ENCODE measurements at places on chromosomes 7 and 10.

GRCh38 chr10:68099736-68100135 lies 9.6 kb upstream of the MYPN start:
- no peak for DNase-seq

DNA sequence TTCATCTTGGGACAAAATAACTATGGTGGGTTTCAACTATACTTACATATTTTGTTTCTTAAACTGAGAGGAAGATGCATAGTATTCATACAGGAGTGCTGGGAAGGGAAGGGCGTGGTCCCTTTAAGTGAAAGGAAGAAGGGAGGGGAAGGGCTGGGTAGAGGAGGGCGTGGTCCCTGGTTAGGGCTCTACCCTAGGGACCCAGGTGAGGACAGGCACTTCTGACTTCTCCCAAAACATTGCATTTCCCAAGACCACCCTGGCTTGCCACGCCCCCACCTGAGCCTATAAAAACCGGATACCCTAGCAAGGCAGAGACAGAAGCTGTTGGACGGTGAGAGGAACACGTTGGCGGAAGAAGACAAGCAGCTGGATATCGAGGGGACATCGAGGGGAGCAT lies 157.6 kb upstream of the PLXNA4 start:
- DNase-seq: no peak

DNA sequence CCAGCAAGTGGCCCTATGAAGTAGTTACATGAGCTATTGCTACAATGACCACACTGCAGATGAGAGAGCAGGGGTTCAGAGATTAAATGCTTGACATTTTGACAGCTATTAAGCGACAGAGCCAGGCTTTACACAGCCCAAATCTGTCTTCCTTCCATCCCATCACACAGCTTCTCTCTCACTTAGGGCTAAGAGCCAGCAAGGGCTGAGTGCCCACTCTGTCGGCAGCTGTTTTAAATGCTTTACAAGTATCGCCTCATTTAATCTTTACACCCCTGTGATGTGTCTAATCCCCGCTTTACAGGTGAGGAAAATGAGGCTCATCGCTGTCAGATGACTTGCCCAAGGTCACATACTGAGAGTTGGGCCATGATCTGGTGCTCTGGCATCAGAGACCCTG lies 15.2 kb upstream of the OPALIN start:
- no peak for DNase-seq

GRCh38 chr10:79404231-79404609 lies 41.2 kb downstream of the ZCCHC24 start:
- no peak for DNase-seq

DNA sequence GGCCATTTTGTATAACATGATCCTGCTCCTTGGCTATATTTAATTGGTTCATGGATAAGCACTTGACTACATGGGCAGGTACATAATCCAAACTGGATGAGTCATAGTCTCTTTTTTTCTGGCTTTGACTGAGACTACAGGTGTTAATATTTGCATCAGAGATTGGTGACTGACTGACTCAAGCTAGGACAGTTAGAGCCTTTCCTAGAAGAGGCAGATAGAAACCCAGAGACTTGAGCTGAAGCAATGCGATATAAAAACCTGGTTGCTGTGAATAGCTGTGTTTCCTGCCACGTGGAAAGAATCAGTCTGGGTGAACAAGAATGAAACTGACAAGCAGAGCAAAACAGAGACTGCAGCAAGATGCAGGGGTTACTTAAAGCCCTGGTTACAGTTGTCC lies 81.0 kb downstream of the SAMD9 start:
- DNase-seq: no peak

GRCh38 chr10:14749070-14749809 lies 25.5 kb downstream of the FAM107B start:
- DNase-seq: no peak

GRCh38 chr7:86933295-86933845 lies 126.1 kb downstream of the ELAPOR2 start:
- DNase-seq: no peak

- DNase-seq: no peak
These were observed 106.9 kb upstream of the CSTF2T start for GRCh38 chr10:51806079-51806835.

GRCh38 chr10:113005380-113005779 lies 55.3 kb downstream of the TCF7L2 start:
- no peak for DNase-seq

GRCh38 chr10:47152861-47153349 lies 147.1 kb upstream of the GDF10 start:
- no peak for DNase-seq

DNA sequence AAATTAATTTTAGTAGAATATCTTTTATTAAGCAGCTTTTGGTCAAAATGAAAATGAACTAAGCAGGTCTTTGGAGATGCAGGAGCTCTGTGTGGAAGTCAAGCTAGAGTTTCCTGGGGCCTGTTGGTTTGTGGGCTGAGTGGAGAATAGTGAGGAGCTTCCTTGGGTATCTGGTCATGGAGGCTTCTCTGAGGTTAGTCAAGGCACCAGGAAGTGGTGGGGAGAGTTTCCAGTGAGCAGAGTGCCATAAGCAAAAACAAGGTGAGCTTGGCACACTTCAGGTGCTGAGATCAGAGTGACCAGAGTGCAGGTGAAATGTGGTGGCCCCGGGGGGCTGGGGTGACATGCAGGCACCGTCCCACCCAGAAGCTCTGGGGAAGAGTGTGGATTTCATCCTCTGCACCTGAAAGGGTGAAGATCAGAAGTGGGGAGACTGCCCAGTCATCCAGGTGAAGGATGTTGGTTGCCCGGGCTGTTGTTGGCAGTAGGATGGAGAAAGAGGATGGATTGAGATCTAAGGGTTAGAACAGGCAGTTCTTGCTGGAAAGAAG lies 77.4 kb downstream of the WDR37 start:
- DNase-seq: no peak

- DNase-seq: peak; percentile 48
These were observed at the start of gene CDK14 for GRCh38 chr7:90595801-90596670. TSS of gene CDK14 (plus strand) at chr7:90596321. CDS start at chr7:90596628, 307 bp downstream.

DNA sequence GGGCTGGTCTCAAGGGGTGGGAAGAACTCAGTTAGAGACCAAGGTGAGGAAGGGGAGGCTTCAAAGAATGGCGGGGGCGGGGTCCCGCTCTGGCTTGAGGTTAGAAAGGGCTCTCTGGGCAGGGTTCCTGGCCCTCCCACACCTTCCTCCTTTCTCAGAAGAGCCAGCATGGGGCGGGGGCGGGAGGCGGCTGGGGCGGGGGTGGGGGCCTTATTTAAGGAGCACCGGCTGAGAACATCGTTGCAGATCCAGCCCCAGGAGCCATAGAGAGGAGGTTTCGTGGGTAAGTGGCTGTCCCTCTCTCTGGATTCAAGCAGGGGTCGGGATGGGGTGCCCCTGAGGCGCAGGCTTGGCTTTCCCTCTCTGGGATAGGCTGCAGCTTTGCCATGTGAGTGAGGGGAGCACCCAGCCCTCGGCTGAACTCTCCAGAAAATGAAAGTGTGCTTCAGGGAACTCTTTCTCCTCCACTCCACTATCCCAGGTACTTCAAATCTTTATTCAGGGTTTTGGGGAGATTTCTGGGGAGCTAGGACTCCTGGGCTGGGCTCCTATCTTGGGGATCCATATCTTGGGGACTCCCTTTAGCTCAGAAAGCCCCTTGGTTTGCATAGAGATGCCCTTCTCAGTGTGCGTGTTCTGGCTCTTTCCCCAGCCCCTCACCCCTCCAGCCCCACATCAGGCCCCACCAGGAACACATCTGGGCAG lies 3.3 kb upstream of the CUEDC2 start:
- DNase-seq: no peak

- no peak for DNase-seq
These were observed 175.4 kb upstream of the AHR start for GRCh38 chr7:17123020-17123419.

DNA sequence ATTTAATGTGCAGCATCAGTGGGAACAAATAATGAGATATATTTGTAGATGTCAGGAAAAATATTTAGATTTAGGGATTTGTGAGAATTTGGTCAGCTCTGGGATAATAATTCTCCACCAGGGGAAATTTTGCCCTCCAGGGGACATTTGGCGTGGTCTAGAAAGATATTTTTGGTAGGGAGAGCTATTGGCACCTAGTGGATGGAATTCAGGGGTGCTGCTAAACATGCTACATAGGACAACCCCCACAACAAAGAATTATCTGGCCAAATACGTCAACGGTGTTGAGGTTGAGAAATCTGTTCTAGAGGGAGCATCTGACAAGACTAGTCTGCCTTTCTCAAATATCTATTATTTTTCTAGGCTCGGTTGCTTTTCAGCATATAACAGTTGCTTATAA lies 2.1 kb downstream of the ADK start:
- peak; percentile 35 for DNase-seq

- no peak for DNase-seq
These were observed 26.1 kb downstream of the FAM53B start for GRCh38 chr10:124717911-124718741.

DNA sequence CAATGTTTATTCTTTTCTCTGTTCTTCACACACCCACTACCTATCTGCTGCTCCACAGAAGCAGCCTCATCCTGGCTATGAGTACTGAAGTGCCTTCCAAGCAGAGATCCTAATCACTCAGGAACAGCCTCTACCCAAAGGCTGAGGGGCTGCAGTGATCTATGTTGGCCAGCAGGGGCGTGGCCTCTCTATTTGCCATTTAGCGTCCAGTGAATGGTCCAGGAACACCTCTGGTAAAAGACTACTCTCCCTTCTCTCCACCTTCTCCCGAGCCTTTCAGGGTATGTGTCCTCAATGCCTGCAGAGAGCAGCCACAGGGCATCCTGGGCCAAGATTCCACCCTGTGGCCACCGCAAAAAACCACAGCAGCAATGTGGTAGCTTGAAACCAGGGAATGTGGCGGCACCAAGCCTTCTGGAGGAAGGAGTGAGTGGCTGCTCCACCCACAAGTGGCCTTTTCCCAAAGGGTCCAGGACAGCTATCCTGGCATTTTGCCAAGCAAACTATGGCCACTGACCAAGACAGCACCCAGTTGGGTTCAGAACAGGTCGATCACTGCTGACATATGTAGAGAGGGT lies 70.9 kb downstream of the SYPL1 start:
- DNase-seq: peak; percentile 52

- DNase-seq: no peak
These were observed 1.2 kb upstream of the TFR2 start for GRCh38 chr7:100642534-100642907.

GRCh38 chr10:118504467-118505205 lies 90.8 kb downstream of the PRLHR start:
- DNase-seq: peak; percentile 41

DNA sequence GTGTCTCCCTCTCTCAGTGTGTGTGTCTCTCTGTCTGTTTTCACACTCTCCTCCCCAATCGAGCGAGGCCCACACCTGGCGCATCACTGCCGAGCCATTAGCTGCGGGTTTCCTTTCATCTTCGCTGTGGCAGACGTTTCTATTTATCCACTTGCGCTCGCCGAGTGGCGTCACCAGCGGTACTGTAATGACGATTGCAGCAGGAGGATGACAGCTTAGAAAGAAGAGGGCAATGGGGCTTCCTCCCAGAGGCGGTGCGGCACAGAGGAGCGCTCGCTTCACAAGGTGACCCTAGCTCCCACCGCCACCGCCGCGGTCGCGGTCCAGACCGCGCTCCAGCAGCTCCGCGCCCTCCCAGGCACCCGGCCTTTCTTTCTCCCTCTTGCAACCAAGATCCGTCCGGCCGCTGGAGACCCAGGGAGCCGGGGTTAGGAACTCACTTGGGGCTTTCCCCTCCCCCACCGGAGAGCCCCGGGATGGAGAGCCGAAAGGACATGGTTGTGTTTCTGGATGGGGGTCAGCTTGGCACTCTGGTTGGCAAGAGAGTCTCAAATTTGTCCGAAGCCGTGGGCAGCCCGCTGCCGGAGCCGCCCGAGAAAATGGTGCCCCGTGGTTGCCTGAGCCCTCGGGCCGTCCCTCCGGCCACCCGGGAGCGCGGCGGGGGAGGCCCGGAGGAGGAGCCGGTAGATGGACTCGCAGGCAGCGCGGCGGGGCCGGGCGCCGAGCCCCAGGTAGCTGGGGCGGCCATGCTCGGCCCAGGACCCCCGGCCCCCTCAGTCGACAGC lies at the start of gene EVX1:
EVX1 (plus strand) TSS at position 248 of the 785 bp plus-strand sequence; CDS start at position 477, 229 bp downstream.
- DNase-seq: no peak

DNA sequence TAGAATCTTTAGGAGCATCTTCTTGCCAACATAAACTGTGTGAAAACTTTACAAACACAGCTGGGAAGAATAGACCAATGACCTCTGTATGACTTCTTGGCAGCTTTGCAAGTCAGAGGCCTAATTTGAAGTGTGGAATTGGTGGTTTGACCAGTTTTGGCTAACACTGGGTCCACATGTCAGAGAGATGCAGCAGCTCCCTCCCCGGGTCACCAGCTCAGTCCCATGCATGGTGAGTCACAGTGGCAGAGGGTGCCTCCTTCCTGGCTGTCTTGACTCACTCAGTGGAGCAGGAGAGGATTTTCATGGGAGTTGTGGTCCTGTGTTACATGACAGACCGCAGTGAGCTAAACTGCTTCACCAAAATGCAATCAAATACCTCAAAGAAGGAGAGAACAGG lies 8.2 kb upstream of the STARD3NL start:
- DNase-seq: no peak

GRCh38 chr10:14507176-14507575 lies 176.5 kb upstream of the FRMD4A start:
- DNase-seq: no peak

DNA sequence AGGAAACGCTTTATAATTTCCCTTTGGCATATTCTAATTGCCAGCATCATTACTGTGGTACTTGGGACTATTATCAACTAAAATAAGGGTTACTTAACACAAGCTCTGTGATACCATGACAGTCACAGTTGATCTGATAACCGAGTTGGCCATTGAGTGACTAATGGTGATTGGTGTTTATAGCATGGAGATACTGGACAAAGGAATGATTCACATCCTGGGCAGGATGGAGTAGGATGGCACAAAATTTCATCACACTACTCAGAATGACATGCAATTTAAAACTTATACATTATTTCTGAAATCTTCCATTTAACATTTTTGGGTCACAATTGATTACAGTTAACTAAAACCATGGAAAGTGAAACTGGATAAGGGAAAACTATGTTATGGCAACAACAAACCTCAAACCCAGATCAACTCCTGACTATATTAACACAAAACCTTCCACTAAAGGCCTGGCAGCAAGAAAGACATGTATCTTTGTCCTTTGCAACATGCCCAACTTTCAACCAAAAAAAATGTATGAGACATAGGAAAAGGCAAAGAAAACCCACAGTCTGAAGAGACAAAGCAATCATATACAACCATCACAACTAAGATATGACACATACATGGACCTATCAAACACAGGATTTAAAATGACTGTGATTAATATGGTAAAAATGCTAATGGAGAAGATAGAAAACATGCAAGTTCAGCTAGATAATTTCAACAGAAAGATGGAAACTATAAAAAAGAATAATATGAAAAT lies 208.5 kb upstream of the NRP1 start:
- DNase-seq: peak; percentile 20

DNA sequence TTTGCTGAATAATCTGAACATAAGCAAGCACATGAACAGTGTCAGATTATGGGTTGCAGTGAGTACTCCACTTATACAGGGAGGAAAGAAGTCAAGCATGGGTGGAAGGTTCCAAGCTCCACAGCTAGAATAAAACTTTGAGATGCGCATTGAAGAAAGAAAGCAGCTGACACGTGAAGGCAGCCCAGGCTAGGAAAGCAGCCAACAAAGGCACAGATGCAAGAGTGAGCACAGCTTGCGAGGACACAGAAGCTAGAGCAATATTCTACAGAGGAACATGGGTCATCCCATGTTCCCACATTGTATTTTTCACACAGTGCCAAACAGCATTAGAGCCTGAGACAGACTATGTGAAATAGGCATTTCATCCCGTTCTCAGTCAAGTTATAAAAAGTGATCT lies 194.6 kb upstream of the TBX20 start:
- no peak for DNase-seq

Data from NCI-H460 (cell line).